Cardiac muscle cell (in vitro differentiated cells and primary cell): ENCODE measurements at places on chromosomes 1 and 21.

DNA sequence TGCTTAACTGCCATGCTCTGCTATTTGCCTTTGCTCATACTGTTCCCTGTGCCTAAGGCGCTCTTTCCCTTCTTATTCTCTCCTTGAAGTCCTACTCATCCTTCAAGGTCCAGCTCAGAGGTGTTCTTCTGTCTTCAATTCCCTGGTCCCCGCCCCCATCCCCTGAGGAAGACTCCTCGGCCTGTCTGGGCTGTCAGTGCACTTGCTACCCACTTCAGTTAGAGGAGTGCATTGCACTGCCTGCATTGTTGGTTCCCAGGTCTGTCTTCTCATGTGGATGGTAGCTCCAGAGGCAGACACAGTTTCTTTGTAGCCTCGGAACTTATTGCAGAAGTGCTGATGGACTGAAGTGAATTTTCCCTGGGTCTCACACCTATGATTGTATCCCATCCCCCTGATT lies 194.0 kb downstream of the C1orf94 start:
- no peak for DNase-seq

- no peak for DNase-seq
These were observed 89.5 kb downstream of the FNBP1L start for GRCh38 chr1:93537396-93537795.

GRCh38 chr1:185534801-185535200 lies 199.4 kb upstream of the HMCN1 start:
- DNase-seq: no peak

- DNase-seq: no peak
These were observed 8.7 kb downstream of the S100B start for GRCh38 chr21:46596201-46596600.

GRCh38 chr1:86713477-86713876 lies 9.1 kb downstream of the SH3GLB1 start:
- no peak for DNase-seq

GRCh38 chr1:171988243-171988885 lies 147.1 kb downstream of the DNM3 start:
- DNase-seq: no peak

- DNase-seq: peak; percentile 60
These were observed 216.0 kb downstream of the DYRK1A start for GRCh38 chr21:37582590-37582989.

- DNase-seq: no peak
These were observed 163.2 kb upstream of the LRRC7 start for GRCh38 chr1:69404486-69404885.

DNA sequence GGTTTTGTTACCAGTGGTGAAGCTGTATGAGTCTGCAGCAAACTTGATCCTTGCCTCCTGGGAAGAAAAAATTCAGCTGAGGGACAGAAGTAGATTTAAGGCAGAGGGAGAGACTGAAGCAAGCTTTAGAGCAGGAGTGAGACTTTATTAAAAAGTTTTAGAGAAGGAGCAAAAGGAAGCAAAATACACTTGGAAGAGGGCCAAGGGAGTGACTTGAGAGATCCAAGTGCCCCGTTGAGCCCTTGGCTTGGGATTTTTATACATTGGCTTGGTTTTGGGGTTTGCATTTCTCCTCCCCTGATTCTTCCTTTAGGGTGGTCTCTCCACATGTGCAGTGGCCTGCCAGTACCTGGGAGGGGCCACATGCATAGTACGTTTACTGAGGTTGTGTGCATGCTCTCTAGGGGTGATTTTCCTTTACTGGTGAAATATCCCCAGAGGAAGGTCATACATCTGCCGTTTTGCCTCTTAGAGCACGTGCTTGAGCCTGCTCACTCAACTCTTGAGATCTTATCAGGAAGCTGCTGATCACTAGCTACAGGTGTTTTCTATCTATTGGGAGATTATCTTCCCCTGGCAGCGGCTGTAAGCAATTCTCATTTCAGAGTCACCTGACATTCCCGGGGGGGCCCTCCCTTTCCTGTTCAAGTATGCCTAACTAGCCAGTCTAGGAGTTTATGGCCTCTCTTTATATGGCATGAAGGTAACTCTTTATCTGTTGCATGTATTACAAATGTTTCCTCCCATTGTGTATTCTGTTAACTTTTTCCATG lies 20.3 kb downstream of the FASLG start:
- DNase-seq: no peak

DNA sequence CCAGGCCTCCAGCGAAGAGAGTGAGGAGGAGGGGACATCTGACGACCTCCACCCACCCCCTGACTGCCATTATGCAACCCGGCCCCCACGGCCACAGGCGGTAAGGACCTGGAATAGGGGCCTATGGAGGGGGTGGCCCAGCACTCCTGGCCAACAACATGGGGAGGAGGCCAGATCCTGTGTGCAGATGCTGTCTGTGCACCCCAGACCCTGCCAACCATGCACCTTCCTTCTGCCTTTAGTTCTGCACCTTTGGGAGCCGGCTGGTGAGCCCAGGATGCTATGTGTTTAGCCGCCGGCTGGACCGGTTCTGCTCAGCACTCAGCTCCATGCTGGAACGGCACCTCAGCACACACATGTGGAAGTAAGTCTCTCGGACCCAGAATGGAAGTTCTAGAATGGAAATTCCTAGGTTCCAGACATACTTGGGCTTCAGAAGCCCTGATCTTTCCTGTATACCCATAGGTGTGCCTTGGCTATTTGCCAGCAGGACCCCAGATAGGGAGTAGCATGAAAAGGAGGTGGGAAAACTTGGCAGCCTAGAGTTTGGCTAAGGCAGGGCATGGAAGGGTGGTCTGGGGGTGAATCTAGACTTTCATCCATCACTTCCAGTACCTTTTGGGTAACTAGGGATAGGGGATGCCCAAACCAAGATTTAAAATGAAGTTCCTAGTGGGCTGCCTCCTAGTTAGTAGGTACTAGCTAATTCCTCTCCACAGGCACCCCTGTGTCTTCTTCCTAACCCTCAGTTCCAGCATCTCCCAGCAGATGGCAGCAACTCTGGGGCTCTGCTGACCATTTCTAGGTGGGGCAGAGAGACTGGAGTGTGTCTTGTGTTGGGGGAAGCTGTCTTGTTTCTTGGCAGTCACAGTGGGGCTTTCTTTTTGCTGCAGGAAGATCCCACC lies 3.6 kb upstream of the CYB561D1 start:
- peak; percentile 77 for DNase-seq

- DNase-seq: peak; percentile 64
These were observed 381.1 kb upstream of the PKN2 start for GRCh38 chr1:88302843-88303486.

DNA sequence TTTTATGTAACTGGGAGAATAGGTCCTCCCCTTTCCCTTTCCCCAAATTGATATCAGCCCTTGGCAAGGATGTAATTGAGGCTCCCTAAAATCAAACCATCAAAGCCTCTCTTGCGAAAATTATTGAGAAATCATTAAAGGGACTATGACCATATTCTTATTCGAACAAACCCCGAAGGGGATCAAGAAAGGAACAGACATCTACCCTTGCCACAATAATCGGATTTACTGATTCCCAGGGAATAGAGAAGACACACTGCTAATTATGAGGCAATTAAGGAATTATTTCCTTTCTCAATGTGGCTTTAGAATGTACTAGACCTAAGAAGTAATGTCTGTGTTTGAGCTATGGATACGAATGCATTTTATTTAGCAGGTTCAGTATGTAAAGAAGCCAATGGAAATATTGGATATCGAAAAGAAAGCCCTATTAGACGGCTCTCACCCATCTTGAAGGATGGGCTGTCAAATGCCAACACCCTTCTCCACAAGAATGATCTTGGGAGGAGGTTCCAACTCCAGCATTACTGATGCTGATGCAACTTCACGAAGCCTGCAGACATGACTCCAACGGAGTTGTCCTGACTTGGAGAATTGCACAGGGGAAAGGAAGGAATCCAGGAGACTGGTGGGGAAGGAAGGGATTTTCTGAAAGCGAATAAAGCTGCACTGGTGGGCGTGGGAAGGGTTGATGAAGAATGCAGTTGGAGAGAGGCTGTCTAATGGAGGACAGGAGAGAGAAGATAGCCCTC lies 11.6 kb upstream of the PTPRF start:
- DNase-seq: no peak
